ENCODE measurements at places on chromosomes 1 and 21. TPM values are rescaled to one million over a fixed set of nuclear protein-coding genes. Genes with fewer than 3 reads are reported as not detected.

SLAMF1 gene
- 0.98 TPM for total RNA-seq

TSPAN1 gene
- total RNA-seq, result 0.48 TPM

HORMAD1 gene
- 0.48 TPM for total RNA-seq

GBP6 gene
- 0.44 TPM for total RNA-seq

TRIM17 gene
- total RNA-seq, result not detected

LRRC38 gene
- total RNA-seq, result 0.15 TPM

BCAN gene
- not detected for total RNA-seq

VAV3 gene
- total RNA-seq, result 8.0 TPM

GJC2 gene
- total RNA-seq, result 1.3 TPM

OLFML2B gene
- 9.6 TPM for total RNA-seq

TRIM63 gene
- 4.0 TPM for total RNA-seq

DNA sequence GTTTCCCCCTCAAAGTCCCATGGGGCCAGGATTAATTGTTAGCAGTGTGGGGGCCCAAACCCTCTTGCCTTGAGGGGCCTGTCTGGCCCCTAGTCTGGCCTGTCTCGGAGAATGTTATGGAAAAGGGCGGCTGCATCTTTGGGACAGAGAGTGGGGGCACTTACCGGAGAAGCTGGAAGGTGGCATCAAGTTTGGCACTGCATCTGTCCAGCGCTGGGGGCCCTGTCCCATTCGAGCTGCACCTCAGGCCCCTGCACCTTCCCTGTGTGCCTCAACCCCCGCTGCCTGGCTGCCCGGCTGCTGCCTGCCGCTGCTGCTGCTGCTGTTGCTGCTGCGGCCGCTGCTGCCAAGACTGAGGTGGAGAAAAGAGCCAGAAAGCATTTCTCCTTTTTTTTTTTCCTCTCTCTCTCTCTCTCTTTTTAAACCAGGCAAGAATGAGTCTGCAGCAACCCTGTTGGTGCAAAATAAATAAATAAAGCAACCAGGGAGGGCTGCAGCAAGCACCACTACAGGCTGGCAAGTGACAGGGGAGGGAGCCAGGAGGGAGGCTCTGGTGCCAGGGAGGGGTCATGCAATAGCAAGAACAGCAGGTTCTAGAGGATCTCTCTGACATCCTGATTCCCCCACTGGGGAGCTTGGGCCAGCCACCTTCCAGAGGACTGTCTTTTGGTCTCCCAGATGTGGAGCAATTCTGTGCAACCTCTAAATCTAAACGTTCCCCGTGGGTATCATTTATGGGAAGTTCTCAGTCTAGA is at the start of gene LINGO4:
Gene LINGO4, minus strand, starts transcription at position 354 of the 755 bp plus-strand sequence. CDS start 2,715 bp downstream, outside the sequence.
- no peak for DNase-seq

DNA sequence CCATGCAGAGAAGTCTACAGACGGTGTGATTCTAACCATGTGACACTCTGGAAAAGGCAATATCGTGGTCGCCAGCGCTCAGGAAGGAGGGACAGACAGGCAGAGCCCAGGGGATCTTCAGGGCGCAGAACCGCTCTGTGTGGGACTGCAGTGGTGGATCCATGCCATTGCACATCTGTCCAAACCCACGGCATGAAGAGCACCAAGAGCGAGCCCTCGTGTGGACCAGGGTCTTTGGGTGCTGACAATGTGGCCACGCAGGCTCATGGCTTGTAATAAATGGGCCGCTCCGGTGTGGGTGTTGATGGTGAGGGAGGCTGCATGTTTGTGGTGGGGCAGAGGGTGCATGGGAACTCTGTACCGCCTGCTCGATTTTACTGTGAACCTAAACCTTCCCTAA is 25.3 kb upstream of the POFUT2 start:
- DNase-seq, result no peak

DNA sequence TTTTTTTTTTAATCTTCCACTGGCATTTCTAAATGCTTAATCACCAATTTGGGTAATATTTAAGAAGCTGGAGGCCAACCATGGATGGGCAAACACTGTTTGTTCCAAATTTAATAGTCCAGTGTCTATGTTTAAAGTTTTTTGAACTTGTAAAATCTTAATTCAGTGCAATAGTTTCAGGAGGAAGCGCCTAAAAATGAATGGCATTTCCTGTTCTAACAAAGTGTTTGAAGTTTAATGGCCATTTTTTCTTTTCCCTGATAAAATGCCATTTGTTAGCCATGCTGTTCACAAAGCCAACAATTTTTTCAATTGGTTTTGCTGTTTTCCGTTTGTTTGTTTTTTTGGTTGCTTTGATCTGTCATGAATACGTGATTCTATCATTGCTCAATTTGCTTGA is 552.1 kb downstream of the LMO4 start:
- DNase-seq, result no peak

GRCh38 chr1:66182551-66183178 is 351.3 kb upstream of the SGIP1 start:
- no peak for DNase-seq

DNA sequence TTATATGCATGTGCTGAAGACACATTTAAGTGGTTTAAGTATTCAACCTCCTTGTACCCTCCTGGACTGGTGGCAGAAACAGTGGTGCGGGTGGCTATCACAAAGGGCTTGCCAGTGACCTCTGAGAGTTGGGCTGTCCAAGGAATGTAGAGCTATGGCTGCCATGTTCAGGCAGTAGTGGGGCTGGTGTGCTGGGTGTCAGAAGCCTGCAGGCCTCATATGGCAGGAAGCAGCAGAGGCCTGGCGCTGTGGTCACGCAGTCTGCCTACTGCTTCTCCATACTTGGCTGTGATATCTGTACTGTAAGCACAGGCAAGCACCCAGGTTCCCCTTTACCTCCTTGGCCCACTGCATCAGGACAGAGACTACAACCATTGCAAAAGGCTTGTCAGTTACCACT is 870.0 kb downstream of the LRRIQ3 start:
- DNase-seq, result no peak

DNA sequence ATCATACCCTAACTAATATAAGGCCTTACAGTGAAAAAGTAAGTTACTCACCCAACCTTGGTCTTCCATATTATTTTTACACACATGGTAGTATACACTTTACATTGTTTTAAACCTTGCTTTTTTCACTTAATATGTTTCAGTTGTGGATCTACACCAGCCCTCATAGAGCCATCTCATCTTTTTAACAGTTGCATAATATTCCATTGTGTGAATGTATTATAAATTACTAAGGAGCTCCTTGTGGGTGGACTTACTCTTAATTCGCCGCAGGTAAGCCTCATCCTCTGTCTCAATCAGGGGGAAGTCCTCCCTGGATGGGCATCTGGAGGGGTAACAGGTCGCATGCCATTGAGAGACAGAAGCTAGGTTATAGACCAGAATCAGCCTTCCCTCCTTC is 13.2 kb downstream of the RXFP4 start:
- no peak for DNase-seq

DNA sequence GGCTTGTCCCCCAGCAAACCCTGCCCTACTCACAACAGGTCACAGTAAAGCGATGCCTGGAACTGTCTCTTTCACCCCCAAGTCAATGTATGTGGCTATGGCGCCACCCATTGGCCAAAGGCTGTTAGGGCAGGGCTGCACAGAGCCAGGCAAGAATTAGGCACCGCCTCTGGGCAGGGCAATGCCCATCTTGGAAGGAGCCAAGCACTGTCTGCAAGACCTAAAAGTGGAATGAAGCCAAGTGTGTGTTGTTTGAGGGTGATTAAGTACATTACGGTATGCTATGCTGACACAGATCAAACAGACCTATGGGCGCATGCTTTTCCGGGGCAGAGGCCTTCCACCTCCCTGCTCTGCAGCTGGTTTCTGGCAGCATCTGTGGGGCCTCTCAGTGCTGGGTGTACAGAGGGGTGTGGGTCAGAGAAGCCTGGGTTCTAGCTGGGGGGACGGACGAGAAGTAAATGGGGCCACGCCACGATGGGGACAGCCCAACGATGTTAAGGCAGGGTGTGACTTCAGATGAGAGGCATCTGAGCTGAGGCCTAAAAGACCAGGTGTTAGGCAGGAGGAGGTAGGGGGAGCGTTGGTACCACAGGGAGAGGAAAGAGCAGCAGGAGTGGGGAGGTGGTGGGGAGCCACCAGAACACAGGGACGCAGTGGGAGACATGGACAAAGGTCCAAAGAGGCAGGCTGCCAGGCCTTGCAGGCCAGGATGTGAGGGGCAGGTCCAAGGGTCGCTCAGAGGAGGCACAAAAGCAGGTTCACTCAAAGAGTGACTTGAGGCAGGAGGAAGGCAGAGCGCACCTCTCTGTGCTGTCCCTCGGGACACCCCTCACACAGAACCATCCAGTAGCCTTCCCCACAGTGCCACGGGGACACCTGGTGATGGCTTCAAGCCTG is 49.8 kb downstream of the ACOT7 start:
- DNase-seq, result no peak

DNA sequence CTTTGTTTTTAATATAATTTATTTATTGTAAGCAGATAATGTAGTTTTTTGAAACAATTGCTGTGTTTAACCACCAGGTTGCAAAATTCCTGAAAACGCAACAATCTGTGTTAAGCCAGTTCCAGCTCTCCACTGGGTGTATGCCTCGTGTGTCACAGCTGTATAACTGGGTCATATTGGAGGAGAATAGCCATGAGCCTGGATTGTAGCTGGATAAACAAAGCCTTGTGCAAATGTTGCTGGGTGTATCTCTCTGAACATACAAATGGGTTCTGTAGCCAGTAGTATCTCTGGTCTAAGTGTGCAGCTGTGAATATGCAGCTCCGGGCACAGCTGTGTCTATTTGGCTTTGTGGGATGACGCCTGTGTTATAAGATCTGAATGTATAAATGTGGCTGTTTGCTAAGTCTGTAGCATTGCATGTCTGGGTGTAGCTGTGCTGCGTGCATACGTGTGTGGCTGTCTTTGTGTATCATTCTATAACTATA is 2.8 kb downstream of the TCEA3 start:
- DNase-seq, result no peak

DNA sequence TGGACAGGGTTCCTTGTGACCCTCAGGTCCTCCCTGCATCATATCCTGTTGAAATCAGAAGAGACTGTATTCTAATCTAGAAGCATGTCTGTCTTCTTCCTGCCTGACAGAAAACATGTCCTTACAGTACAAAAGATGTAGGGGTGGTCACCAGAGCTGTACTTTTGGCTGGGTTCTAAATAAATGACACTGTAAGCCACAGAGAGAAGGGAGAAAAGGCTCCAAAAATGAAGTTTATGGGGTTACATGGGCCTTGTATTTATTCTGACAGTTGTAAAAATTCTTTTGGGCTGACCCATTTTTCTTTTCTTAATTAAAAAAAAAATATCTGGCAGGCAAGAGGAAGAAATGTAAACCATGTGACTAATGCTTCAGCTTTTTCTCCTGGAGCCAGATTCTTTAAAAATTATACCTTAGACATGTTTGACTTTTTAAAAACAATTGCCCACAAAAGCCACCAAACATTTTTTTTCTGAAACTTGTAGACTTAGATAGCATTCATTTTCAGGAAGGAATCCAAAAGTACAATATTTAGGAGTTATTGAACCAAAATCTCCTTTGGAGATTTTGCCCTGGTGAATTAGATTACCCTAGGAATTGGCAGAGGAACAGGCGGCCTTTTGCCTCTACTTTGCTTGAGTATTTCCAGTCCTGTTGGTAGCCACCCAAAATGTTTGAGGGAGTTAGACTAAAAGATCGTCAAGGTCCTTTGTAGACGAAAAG is 17.1 kb downstream of the RGL1 start:
- no peak for DNase-seq

- DNase-seq, result peak; percentile 68
These were observed 6.6 kb upstream of the NUP133 start for GRCh38 chr1:229514578-229515275.

DNA sequence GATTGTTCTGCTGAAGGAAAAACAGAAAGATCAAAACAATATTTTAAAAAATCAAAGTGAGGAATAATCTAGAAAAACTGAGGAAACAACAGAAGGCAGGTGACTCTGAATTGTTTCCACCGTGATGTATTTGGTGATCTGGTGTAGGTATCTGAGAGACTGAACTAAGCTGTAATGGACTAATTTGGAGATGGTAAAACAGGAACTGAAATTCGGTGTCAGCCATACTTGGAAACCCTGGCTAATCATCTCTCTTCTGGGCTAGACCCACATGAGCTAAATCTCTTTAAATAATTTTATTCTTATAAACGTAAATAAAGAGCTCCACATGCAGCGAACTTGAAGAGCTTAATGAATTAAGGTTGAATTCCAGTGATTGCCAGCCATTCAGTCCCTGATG is 1226.1 kb downstream of the NCAM2 start:
- no peak for DNase-seq

DNA sequence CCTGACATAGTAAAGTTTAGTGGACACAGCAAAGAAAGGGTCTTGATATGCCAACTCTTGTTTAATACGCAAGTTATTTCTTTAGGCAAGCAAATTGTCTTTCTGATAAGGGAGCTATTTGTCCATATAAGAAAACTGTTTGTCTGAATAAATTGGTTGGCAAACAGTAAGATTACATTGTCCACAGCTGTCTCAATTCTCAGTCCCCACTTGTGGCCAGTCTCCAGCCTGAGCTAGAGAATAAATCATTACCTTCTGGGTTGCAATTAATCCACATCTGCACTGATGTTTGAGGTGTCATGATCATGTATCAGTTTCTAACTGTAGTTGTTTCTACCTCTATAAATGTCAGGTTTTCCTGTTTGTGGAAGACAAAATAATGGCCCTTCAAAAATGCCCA is 60.0 kb upstream of the TNR start:
- no peak for DNase-seq

DNA sequence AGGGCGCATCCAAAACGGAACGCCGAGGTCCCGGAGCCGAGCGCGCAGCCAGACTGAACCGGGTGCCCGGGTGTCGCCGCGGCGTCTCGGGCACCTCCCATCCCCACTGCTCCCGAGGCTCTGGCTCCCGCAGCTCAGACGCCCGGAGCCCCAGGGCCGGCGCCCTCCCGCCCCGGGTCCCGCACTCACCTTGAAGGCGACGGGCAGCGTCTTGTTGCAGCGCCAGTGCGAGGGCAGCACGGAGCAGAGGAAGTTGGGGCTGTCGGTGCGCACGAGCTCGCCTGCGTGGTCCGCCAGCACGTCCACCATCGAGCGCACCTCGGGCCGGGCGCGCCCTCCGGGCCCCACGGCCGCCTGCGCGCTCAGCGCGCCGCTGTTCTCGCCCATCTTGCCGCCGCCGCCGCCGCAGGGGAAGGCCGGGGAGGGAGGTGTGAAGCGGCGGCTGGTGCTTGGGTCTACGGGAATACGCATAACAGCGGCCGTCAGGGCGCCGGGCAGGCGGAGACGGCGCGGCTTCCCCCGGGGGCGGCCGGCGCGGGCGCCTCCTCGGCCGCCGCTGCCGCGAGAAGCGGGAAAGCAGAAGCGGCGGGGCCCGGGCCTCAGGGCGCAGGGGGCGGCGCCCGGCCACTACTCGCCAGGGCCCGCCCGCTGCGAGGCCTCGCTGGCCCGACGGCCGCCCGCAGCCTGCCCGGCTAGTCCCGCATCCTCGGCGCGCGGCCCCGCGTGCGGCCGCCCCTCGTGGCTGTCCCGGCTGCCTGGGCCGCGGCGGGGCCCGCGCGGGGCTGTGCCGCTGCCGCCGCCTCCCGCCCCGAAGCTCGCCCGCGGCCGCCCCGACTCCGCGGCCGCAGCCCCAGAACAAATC is 447 bp downstream of the RUNX3 start:
- no peak for DNase-seq

DNA sequence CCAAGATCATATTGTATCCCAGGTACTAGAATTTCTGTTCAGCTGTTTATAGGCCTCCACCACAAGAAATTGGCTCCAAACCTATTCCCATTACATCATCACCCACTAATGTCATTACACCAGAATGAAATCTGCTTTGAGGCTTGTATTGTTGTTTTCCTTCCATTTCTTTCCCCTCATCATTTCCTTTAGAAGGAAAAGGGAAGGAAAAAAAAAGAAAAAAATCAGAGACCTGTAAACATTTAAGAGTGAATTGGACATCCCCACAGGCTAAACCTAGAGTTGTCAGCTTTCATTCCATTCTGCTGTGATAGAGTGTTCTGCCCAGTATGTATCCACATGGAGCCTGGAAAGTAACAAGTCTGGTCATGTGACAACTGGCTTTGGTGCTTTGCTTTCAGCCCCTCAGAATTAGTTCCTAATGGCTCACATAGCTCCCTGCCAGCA is 44.6 kb downstream of the NFYC start:
- DNase-seq, result no peak
